Trophoblast cell (in vitro differentiated cells and primary cell): ENCODE measurements at places on chromosomes 13 and 19.

DNA sequence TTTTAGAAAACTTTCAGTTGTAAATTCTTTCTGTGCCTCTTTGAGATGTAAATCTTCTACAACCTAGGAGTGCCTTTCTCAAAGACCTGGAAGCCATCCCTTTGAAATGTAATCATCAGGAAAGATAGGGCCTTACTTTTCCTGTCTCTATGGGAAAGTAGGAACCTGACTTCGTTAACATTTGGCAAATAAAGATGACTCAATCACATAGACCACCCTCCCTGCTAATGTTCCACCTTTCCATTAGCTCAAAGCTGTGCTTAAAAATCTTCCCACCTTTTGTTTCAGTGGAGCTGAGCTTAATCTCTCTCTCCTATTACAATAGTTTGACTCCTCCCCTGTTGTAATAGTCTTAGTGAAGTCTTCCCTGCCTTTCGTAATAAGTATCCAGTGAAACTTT, 247.7 kb downstream of the OLFM4 start:
- no peak for DNase-seq

- DNase-seq = peak; percentile 37
Measured at GRCh38 chr13:41694545-41695301, 237.4 kb downstream of the RGCC start.

- DNase-seq = peak; percentile 59
Measured at GRCh38 chr13:36130552-36131221, 495 bp downstream of the DCLK1 start.

DNA sequence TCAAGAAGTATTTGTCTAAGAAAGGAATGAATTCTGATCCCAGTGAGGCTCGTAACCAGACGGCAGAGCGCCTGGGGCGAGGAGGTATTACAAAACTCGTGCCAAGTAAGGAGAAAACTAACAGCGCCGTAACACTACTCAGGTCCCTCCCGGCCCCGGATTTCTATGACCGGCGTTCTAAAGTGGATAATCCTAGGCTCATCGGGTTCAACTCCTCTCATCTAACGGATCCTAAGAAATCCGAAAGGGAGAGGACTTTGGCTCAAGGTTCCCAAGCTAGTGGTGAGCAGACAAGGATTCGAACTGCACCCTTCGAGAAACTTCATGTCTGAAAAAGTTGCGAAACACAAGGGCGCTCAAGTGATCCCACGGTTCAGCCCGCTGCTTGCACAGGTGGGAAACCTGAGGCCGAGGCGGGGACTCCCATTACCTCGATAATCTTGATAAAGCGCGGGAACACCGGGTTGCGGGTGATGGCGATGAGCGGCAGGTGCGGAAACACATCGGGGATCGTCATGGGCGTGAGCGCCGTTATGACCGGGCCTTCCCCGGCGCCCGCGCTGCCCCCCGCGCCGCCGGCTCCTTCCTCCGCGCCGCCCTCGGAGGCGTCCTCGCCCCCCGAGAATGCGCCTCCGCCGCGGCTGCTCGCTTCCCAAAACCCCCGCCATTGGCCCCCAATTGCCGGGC, 529 bp downstream of the LONP1 start:
- DNase-seq = peak; percentile 83

- DNase-seq = no peak
Measured at GRCh38 chr19:3977242-3978143, 6.6 kb upstream of the DAPK3 start.
